ENCODE measurements at places on chromosomes 3 and 15.

GRCh38 chr3:150370122-150370602 is 37.9 kb upstream of the TSC22D2 start:
- no peak for DNase-seq

- peak; percentile 47 for DNase-seq
Measured at GRCh38 chr3:176919836-176920765, 277.2 kb downstream of the TBL1XR1 start.

- DNase-seq: no peak
Measured at GRCh38 chr15:67501177-67501835, 19.6 kb upstream of the C15orf61 start.

DNA sequence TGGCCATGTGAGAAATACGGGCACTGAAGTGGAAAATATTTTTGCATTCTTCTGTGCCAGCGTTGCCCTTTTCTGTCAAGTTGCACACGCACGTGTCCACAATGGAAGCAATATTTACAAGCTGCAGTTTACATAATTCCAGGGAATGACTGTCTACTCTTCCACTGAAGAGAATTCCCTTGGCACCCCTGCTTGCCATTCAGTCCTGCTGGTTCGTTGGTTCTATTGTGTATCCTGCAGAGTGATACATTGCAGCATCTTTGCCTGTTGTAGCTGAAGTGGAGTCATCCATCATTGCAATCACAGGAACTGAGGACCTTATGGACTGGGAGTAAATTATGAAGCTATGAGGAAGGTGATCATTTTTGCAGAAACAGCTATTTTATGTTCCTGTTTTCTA is 759.4 kb downstream of the ROBO2 start:
- DNase-seq: no peak

DNA sequence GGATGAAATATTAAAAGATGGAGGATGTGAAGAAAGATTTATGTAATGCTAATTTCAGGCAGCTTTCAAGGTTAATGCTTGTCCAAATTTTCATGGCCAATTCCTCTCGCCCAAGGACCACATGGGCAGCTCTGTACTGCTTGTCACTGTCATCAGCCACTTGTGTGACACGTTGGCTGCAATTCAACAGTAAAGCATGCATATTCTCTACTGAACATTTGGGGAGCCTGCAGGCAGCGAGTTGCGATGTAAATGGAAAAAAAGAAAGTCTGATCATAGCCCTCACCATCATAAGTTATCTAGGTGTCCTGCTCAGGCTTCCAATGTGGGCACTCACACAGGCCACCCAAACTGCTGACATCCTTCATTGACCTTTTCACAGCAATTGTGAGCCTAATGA is 1026.8 kb upstream of the NR2F2 start:
- DNase-seq: no peak

GRCh38 chr15:83194528-83194927 is 13.1 kb downstream of the HDGFL3 start:
- DNase-seq: no peak

DNA sequence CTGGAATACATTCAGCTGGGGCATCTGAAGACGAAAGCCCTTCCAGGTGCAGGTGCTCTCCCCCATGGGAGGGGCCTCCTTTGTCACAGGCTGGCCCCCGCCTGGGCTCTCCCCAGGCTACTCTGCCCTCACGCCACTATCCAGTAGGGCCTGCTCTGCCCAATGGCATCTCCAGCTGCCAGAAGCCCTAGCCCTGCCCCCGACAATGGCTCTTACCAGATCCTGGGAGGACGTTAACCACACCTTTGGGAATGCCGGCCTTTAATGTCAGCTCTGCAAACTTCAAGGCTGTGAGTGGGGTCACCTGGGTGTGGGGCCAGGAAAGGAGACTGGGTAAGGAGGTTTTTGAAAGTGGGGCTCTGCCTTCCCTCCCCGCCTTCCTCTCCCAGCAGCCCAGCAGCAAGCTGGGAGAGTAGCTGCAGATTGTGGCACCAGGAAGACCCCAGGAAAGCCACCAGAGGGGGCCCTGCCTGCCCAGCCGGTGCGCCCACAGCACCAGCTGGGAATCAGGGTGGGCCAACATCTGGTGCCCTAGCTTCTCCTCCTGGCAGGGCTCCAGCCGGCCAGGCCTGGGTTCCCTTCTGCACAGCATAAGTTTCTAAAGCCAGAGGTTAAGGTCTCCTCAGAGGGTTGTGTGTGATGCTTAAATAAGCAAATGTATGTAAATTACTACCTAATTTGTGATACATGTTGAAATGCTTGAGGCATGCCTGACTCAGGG is 40.4 kb upstream of the SLC41A3 start:
- DNase-seq: no peak

All from NCI-H1417 treated with DMSO at 0.1 percent for 48 hours (cell line).